Effector memory CD4-positive, alpha-beta T cell (primary cell): ENCODE measurements at places on chromosomes 2 and 18.

DNA sequence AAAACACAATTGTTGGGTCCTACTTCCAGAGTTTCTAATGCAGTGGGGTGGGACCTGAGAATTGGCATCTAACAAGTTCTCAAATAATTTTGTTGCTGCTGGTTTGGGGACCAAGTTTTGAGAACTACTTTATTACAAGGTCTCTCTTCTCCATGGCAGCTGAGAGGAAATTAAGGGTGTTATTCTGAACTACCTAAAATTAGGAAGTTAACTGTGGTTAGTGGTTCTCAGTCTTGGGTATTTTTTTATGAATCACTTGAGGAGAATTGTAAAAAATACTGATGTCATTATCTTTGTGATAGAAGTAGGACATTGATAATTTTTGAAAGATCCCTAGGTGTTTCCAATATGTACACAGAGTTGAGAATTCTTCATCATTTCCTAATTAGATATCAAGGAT, 210.2 kb downstream of the MC4R start:
- DNase-seq, result no peak

- DNase-seq, result no peak
Measured at GRCh38 chr18:54277899-54278298, 8.6 kb downstream of the POLI start.

GRCh38 chr2:136254681-136255080, 136.7 kb upstream of the CXCR4 start:
- no peak for DNase-seq

GRCh38 chr2:188326669-188327301, 35.1 kb downstream of the GULP1 start:
- DNase-seq, result no peak

DNA sequence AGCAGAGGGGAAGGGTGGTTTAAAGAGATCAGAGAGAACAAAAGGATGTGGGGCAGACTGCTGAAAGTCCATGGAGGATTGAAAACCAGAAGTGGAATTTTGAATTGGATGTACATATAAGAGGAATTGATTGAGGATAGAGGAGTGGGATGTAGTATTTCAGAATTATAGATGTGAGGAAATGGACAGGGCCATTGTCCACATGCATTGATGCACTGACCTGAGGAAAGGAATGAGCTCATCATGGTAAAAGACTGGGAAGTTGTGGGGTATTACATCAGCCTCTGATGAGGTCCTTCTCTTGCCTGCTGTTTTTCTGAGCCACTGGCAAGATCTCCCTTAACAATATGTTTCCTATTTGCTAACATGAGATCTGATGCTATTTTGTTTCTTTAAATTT, 365.7 kb upstream of the FANCL start:
- DNase-seq, result no peak

- DNase-seq, result no peak
Measured at GRCh38 chr18:11518788-11519685, 90.4 kb upstream of the SLC35G4 start.

DNA sequence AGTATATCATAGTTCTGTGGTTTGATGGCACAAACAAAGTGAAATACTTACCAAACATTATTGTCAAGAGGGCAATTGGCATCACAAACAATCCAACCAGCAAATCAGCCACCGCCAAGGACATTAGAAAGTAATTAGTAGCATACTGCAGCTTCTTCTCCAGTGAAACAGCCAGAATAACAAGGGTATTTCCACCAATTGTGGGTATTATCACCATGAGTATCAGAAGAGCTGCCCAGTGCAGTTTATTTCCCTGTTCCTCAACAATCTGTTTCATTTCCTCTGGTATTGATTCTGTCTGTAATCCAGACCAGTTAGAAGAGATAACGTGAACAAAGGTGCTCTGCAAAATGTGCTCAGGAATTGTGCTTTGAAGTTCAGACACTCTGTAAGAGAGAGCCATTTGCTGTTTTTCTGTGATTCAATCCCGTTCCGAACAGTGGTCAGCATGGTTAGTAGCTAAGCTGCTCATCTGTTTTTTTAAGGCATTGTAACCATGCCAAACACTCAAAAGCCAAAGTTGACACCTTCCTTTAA, 1.4 kb downstream of the HTR2B start:
- DNase-seq, result no peak

DNA sequence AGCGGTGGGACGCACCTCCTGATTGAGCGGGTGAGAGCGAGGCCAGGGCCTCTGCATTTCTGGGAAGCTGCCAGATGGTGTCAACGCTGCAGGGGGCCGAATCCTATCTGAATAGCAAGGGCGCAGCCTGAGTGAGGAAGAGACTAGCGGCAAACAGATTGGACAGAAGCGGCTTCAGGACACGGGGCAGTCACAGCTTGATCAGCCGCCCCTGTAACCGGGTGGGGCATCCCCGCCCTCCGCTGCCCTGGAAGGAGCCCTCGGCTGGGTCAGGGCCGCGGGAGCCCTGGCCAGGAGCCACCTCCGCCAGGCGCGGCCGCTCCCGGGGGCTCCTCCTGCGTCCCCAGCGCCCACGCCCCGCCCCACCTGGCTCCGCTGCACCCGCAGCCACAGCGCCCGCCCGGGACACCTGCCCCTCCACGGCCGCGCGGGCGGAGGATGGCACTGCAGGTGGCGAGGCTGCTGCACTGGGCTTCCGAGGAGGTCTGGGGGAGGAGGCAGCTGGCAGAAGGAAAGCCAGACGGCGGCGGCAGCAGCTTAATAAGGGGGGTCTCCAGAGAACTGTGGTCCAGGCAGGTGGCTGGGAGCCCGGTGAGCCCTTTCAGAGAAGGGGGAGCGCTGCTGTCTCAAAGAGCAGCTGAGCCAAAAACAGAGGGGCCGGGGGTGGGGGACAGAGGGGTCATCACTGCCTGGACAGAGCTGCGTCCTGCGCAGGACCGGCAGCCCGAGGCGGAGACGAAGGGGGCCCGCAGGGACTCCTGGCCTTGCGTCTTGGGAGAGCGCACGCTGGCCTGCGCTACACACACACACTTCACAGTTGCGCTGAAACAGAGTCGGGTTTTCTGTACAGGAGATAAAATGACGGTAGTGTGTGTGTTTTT, 18.8 kb upstream of the SOX11 start:
- DNase-seq, result no peak

GRCh38 chr18:12658426-12659138, 675 bp upstream of the SPIRE1 start:
- peak; percentile 15 for DNase-seq
